ENCODE measurements at places on chromosomes 5 and 9. TPM values are rescaled to one million over a fixed set of nuclear protein-coding genes. Genes with fewer than 3 reads are reported as not detected.

GABRG2 gene
- total RNA-seq = not detected

AK1 gene
- total RNA-seq = 48.6 TPM

TUBB4B gene
- total RNA-seq = 351 TPM

- no peak for DNase-seq
Measured at GRCh38 chr5:165055476-165055875, 1550.1 kb downstream of the MAT2B start.

- DNase-seq = no peak
Measured at GRCh38 chr9:35557320-35557719, 47.7 kb upstream of the TESK1 start.

DNA sequence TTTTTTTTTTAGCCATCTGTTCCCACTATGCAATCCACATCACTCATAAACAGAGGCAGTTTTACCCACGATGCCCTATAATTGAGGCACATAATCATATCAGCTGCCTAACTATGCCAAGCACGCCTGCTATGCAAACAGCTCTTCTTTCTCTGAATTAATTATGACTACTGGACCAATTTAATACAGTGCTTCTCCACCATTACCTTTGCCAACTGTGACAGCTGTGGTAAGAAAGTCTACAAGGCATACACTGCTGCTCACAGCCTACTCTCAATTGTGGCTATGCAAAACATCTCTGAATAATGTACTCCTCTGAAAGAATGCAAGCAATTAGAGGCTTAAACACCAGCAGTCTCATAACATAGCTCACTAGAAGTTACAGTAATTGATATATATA is 97.1 kb downstream of the DTWD2 start:
- no peak for DNase-seq

STK10 gene
- total RNA-seq = 41.9 TPM

GRCh38 chr5:59062986-59063683 is 480.3 kb downstream of the RAB3C start:
- no peak for DNase-seq

GRCh38 chr5:78793907-78794662 is 145.5 kb upstream of the LHFPL2 start:
- no peak for DNase-seq

DNA sequence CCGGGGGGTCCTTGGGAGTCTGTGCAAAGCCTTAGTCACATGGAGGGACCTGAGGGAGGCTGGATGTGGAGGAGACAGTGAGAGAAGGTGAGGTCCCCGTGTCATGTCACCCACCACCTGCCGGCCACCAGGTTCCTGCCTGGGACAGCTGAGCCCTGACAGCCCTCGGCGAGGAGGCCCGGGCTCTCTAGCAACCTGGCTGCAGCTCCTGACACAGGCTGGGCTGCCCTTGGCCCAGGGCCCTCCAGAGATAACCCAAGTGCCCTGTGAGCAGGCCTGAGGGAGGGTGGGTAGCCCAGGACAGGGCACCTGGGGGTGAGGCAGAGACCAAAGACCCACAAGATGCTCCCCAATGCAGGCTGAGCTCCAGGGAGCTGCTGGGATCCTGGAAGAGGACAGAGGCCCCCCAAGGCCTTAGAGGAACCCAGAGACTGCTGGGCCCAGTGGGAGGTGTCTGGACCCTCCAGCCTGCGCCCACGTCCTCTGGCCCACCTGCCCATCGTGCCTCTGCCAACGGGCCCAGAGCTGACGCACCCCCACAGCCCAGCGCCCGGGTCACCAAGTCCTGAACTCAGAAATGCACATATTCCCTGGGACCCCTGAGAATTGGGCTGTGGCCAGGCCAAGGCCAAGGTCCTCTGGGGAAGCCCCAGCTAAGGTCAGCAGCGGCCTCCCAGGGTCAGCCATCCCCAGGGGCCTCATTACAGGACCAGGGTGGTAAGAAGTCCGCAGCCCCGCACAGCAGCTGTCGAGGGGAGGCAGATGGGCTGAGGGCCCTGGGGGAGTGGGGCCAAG is 8.8 kb upstream of the PTGDS start:
- no peak for DNase-seq

TMEM252 gene
- not detected for total RNA-seq

IFNA13 gene
- not detected for total RNA-seq

GRCh38 chr9:117092582-117092981 is 322.3 kb downstream of the ASTN2 start:
- DNase-seq = no peak

GRCh38 chr5:112635276-112635675 is 102.4 kb upstream of the APC start:
- DNase-seq = no peak

GRCh38 chr5:86465052-86465838 is 152.5 kb upstream of the COX7C start:
- DNase-seq = no peak

- DNase-seq = no peak
Measured at GRCh38 chr9:99113414-99114048, 8.6 kb downstream of the TGFBR1 start.

SPINK5 gene
- total RNA-seq = 3.2 TPM

SPINK6 gene
- not detected for total RNA-seq

GRCh38 chr5:139877129-139877597 is 81.6 kb downstream of the PSD2 start:
- DNase-seq = no peak
